Islet precursor cell (in vitro differentiated cells): ENCODE measurements at places on chromosomes 11 and 22.

DNA sequence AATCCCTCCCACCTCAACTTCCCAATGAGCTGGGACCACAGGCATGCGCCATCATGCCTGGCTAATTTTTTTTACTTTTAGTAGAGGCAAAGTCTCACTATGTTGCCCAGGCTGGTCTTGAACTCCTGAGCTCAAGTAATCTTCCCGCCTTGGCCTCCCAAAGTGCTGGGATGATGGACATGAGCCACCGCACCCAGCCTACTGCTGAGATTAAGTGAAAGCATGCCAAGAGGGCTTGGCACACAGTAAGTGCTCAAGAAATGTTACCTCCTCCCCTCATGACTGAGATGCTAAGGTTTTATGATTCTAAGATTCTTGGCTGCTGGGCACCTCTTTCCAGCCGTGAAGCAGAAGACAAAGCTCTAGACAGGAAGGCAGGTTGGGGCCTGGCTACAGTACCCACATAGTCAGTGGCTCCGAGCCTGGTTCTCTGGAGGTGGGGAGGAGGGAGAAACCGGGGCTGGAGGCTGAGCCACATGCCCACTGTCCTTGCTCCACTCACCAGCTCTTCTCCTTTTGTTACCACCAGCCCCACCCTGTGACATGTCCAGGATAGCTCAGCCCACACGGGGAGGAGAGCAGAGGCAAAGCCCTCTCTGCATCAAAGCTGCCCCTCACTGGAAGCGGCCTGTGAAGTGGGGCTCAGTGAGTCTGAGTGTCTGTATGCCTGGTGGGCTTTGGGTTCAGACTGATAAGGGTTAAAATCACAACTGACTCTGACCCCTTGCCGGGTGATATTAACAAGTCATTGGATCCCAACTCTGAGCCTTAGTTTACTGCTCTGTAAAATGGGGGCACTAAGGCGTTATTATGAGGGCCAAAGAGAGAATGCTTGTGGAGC lies 12.9 kb downstream of the ARHGEF17 start:
- no peak for DNase-seq

- peak; percentile 87 for DNase-seq
Observed at GRCh38 chr11:63613517-63614135, 607 bp downstream of the PLAAT3 start.

GRCh38 chr11:35142481-35143075 lies 3.6 kb downstream of the CD44 start:
- peak; percentile 67 for DNase-seq

DNA sequence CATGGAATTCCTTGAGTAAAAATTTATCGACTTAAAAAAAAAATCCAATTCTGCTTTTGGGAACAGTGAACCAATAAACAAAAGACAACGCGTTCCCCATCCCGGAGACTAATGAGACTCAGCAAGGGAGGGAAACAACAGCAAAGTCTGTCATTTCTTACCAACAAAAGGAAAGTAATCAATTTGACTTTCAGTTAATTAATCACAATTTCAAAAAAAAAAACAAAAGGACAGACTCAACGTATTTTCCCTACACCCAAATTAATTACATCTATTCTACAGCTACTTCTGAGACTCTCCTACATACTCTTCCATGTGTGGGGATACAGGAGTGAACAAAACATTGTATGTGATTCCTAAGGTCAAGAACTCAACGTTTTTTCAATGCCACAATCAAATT lies 1.9 kb downstream of the RDX start:
- no peak for DNase-seq

DNA sequence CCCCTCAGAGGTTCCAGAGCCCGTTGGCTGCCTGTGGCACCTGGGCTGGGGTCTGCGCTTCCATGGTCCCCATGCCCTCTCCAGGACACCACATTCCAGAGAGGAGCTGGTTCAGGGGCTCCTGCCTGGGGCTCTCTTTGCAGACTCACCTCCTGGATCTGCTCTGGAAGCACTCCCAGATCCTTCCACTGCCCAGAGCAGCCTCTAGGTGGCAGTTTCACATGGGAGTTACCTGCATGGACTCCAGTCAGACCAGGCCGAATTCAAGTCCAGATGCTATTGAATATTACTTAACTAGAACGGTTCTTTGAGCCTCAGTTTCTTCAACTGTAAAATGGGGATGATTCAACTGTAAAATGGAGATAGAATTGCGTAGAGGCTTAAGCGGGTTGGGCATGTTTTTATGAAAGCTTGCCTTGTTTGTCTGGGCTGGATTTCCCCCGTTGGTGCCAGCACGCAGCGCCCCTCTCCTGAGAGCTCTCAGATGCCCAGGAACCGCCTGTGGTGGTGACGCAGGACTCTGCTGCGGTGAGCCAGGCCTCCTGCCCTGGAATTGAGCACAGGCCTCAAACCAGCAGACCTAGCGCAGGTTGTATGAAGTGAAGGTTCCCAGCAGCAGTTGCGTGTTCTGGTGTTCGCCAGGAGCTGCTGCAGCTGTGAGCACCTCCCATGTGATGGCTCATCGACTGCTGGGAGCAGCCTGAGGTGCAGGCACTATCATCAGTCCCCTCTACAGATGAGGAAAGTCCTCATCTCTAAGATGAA lies 44.2 kb downstream of the LMO1 start:
- peak; percentile 89 for DNase-seq

- no peak for DNase-seq
Observed at GRCh38 chr22:40000171-40000570, 5.4 kb downstream of the FAM83F start.

- peak; percentile 72 for DNase-seq
Observed at GRCh38 chr11:67640021-67640757, 626 bp upstream of the TBX10 start.

DNA sequence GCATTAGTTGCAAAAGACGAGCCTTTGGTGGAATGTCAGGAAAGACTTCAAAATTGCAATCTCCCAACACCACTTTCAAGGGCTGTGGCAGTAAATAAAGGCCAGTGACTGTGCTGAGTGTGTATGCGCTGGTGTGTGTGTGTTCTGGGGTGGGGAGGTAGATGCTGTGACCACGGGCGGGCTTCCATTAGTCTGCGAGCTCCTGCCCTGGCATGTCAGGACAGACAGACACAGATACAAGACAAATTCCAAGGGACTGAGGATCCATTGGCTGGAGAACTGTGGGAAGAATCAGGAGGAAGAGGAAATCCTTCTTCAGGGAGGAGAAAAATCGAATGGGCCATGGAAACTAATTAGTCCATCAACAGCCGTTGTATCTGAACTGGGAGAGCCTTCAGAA lies 83.6 kb downstream of the FEZ1 start:
- no peak for DNase-seq

GRCh38 chr11:15327786-15328231 lies 213.1 kb downstream of the INSC start:
- peak; percentile 88 for DNase-seq

DNA sequence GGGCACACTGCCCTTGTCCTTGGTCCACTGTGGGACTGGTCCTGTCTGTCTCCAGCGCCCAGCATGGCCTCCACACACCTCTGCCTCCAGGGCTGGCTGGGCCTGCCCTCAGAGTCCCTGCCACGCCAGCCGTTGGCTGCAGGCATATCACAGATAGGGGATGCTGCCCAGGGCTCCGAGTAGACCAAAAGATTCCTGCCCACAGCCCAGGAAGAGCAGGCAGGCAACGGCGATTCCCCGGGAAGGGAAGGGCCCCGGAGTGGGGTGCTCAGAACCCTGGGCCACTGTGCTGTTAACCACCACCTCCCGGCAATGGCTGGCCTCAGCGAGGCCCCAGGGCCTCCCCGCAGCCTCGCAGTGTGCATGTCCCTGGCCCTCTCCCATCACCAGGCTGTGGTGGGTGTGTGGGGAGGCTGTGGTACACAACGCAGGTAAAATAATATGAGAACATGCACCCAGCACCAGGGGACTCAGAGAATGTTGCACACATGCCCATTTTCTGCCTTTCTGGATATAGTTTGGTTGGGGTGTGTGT lies 2.2 kb downstream of the IFITM5 start:
- DNase-seq, result no peak
